ENCODE measurements at places on chromosomes 2 and 18. TPM values are rescaled to one million over a fixed set of nuclear protein-coding genes. Genes with fewer than 3 reads are reported as not detected.

Gene PTCD3
- total RNA-seq: 87.2 TPM

Gene CXCR4
- 29.2 TPM for total RNA-seq

Gene NTSR2
- total RNA-seq: not detected

Gene RUFY4
- total RNA-seq: not detected

Gene NYAP2
- total RNA-seq: 0.52 TPM

Gene SCYGR4
- not detected for total RNA-seq

Gene AKAIN1
- not detected for total RNA-seq

Gene DPP4
- total RNA-seq: 24.0 TPM

Gene CBLN2
- total RNA-seq: 0.52 TPM

Gene RAPH1
- 42.8 TPM for total RNA-seq

Gene LIMS4
- 1.0 TPM for total RNA-seq

Gene ACAA2
- total RNA-seq: 77.2 TPM

Gene NEB
- 833 TPM for total RNA-seq

Gene CASP8
- 8.4 TPM for total RNA-seq

Gene SEPTIN10
- 109 TPM for total RNA-seq

Gene CTDP1
- 9.4 TPM for total RNA-seq

Gene CREG2
- total RNA-seq: 1.6 TPM

All from skeletal muscle tissue (tissue), 5 donors.